ENCODE measurements at places on chromosomes 2 and 18.
A peak's percentile ranks its signal among the peaks of the same experiment; 100 is the strongest.

GRCh38 chr2:134229540-134229939, 24.3 kb upstream of the MGAT5 start:
- no peak for DNase-seq

DNA sequence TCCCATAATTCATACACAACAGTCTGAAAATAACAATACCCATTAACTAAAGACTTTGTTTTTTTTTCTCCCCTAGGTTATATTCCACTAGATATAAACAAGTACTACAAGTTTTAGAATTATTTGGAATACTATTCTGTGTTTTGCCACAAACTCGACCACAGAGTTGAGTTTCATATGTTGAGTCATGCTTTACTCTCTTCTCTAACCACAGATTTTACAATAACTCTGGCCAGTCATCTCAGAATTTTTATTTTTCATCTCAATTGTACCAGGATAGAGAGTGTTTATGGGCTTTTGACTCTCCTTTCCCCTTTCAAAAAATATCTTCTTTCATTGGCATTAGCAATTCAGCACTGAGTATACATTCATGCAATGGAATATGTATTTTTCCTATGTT, 348.7 kb upstream of the GALNT5 start:
- DNase-seq = no peak

GRCh38 chr2:44981714-44982108, 27.5 kb downstream of the SIX2 start:
- DNase-seq = no peak

DNA sequence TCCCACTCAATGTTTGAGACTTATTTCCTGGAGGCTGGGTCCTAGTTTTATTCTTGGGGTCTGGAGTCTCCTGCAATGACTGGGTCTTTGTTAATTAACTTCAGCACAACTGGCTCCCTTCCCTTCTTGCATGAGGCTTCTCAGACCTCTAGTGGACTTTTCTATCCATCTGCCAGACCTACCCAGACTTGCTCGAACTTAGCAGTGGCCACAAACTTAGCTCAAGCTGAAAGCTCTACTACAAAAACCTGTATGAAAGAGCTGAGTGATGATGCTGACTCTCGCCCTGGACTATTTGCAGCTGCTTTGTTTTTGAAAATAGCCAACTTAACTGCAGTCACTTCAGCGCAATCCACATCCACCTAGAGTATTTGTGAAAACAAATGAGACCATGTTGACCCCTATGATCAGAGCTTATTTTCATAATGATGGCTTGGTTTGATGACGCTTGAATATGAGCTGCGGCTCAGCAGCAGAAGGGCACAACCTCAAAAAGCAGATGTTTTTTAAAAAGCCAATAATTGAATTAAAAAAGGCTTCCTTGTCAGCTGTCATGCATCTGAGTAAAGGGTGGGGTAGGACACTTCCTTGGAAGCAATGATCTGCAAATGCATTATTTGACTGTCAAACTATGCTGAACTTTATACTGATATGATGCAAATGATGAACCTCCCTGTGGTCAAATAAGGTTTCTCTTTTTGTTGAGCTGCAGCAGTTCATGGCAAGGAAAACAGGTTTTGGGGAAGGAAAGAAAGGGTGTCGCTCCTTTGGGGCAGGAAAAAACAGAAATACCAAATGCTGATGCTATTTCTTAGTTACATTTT, 10.6 kb upstream of the ANXA4 start:
- DNase-seq = no peak

DNA sequence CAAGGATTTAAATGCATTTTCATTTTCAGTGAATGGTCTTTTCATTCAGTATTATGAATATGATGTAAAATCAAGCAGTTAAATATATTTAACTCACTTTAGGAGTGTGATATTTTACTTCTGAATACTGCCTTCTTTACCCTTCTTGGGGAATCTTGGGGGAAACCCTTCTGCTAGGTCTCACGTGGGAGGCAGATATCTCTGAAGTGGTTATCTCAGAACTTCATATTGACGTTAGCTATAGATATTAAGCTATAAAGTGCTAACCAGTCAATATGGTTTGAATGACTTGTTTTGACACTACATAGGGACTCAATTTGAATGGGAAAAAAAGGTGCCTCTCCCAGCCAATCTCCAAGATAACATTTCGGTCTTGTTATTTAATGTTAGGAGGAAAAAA, 9.8 kb downstream of the REL start:
- DNase-seq = no peak

DNA sequence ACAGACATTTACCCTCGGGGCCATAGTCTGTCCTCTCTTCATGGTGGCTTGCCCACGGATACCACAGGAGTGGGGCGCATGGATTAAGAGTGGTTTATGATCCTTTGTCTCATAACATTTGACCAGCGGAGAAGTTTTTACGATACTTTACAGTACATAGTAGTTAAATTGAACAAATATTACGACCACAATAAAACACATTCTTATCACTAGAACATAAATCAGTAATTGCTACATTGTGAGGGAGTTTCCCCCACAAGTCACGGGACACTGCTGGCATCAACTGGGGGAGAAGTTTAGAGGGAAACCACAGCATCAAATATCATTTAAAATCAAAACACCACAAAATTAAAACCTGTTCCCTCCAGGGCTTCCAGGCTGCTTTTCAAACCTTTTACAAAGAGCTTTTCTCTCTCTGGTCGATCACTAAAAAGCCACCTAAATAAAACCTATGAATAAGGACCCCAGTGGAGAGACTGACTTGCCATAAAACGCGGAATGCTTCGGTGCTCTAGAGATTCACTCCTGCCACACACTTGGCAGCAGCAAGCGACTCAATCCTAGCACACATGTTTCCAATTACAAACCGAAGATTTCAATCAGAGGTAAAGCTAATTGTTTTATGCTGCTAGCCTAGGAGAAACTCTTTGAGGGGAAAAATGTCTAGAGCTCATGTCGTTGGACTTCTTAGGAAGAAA, 173.7 kb upstream of the HNRNPA3 start:
- no peak for DNase-seq

- DNase-seq = no peak
These were observed 94.2 kb downstream of the DOK6 start for GRCh38 chr18:69494841-69495240.

DNA sequence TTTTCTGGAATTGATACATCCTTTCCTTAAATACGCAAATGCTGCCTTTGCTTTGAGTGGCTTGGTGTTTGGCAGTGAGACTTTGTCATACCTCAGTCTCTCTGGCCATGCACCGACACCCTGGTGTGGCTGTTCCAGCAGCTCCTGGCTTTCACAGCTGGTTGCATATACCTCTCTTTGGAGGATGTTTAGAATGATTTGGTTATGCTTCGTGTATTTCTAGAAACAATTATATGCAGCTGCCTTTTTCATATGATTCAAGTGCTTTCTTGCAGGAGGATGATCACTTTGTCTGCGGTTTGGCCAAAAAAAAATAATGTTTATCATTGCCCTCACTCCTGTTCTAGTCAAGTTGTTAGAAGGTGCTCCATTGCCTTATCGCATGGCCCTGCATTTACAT, 95.0 kb upstream of the EML6 start:
- no peak for DNase-seq

DNA sequence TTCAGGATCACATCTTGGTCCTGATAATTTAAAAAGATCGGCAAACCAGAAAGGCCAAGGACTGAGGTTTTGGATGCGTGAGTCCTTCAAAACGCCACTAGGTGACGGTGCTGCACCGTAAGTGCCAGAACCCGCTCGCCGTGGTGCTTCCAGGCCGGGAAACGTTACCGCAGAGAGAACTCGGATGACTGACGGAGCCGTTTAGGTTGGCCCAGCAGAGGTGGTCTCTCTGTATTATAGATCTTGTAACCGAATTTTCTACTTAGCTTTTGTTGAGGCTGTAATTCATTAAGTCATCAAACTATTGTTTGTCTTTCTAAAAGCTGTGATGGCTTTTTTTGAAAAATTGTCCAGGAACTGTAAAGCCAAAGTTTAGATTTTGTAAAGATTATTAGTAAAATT, 39.8 kb upstream of the ADCYAP1 start:
- peak; percentile 4 for DNase-seq

DNA sequence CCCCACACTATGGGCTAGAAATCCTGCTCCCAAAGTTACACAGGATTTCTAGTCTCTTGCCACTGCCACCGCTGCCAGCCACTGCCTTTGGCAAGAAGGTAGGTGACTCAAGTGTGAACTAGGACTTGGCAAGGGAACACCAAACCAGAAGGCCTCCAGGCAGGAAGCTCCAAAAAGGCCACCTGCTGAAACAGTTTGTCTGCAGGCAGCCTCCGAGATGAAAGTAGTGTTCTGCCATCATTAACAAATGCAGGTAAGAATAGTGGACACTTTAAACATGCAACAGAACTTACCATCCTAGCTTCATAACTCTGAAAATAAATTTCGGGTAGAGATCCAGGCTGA, 3.9 kb downstream of the ANKRD44 start:
- DNase-seq = peak; percentile 37

DNA sequence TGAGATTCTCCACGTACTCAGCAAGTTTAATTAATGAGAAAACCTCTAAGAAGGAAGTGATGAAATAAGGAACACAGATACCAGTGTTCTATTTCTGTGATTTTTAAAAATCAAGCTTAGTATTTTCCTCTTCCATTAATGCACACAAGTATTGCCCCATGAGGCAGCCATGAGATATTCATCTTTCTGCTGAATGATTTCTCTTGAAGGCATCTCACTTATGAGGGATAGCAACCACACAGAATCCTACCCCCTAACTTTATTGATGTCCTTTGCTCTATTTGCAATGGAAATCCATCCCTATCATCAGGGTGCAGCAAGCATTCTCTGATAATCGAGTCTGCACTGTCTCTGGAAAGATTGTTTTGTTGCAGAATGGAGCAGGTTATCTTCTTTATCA, 244.1 kb upstream of the NRP2 start:
- DNase-seq = no peak

DNA sequence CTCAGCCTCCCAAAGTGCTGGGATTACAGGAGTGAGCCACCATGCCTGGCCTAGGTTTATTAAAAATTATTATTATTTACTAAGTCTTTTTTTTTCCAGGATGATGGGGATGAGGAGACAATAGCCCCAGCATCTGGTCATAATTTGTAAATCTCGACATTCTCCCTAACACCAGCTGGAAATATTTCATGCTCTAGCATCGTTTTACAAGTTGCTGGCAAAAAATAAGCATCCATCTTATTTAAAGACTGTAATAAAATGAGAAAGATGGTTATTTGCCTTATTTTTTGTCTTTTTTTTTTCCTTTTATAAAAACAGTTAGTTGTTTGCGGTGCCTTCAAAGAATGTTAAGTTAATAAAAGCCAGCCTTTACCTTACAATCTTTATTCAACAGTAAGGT, 56.7 kb downstream of the SF3B1 start:
- no peak for DNase-seq

GRCh38 chr2:45625824-45626223, 14.8 kb upstream of the SRBD1 start:
- no peak for DNase-seq

GRCh38 chr2:98552499-98553179, 55.7 kb downstream of the COA5 start:
- DNase-seq = no peak

- no peak for DNase-seq
These were observed 17.4 kb upstream of the COL6A3 start for GRCh38 chr2:237431372-237431771.

GRCh38 chr2:172196768-172197431, 94.2 kb upstream of the DLX2 start:
- no peak for DNase-seq

DNA sequence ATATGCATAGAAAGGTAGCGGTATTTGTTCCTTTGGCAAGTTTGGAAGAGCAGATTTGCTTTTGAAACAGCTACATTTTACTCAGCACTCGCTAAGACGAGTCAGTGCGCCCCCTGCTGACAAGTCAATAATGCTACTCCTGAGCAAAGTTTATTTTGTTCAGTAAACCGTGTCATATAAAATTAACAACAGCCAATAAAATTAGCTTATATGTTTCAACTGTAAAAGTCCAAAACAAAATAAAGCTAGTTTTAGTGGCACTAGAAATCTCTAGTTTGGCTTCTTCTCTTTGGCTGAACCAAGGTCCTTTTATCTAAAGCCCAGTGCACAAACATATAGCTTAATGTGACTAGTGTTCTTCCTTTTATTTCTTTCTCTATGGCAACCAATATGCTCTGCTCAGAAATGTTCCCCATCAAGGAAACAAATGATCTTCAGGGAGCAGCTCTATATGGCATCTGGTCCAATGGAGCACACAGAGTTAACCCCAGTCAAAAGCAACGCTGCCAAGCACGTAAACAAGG, 4.2 kb upstream of the POU3F3 start:
- DNase-seq = no peak

- DNase-seq = no peak
These were observed 97.8 kb upstream of the AQP4 start for GRCh38 chr18:26963292-26963691.

DNA sequence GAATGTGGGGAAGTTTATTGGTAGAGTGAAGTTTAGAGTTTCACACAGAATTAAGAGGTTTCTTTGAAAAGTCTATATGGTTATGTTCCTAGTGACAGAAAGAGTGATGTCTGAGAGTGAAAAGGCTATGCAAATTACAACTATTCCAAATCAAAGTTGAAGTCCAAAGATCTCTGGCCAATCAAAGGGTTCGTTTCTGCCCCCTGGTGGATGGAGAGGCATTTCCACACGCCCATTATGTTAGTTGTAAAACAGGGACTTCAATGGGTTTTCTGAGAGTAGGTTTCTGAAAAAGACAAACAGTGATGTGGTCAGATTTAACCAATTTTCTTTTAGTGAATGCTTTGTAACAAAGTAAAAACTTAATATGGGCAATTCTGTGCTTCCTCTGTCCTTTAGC, 441.5 kb upstream of the POU3F3 start:
- no peak for DNase-seq

DNA sequence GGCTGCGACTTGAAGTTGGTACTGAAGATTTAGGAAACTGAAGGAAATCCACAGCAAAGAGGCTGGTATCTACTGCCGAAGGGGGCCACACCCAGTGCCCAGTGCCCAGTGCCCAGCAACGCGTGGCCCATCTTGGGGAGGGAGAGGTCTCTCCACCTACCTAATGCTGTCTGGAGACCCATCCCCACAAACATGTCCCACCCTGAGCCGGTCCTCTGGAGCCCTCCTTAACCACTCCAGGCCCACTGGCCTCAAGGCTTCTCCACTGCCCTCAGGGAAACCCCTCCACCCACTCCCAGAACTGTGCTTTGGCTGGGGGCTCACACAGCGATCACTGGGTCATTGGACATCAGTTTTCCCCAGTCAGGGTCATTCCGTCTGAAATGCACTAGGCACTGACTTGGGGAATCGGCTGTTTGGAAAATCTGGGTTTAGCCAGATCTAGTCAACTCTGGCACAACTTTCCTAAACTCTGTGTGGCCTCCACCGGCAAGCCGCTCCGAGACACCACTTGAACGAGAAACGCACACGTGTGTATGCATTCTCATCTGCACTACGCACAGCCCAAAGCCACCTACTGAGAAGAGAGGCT, 20.1 kb downstream of the GPR55 start:
- DNase-seq = no peak

Data from T-helper 22 cell (primary cell).